GM10248 (cell line): ENCODE measurements at places on chromosomes 1 and 21.

DNA sequence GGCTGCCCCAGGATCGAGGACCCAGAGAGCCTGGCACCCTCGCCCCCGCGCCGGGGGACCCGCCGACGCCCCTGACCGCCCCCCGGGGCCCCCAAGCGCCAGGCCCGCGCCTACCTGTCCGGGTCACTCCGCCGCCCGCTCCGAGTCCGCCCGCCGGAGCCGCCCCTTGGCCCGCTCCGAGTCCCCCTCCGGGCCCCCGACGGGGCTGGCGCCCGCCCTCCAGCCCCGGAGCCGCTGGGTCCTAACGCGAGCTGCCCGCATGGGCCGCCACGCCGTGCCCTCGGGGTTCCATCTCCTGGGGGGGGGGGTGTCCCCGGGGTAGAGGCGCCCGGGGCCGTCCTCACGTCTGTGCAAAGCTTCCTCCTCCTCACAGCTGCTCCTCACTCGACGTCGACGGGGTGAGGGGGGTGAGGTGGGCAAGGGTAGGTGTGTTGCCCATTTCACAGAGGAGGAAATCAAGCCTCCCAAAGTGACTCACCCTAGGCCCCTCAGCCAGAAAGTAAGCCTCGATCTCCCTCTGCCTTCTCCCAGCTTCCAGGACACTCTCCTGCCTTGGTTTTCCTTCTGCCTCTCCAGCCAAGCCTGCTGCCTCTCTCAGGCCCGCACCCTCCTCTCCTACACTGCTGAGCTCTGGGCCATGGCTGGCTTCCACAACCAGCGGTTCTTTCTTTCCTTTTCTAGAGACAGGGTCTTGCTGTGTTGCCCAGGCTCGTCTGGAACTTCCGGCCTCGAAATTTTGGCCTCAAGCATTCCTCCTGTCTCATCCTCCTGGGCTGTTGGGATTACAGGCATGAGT is at the start of gene MFAP2:
TSS of gene MFAP2 (minus strand) at position 148 of the 796 bp plus-strand sequence. CDS start 2,347 bp downstream, outside the sequence.
- no peak for DNase-seq

- DNase-seq, result no peak
Observed at GRCh38 chr21:35922618-35923017, 137.7 kb downstream of the SETD4 start.

GRCh38 chr1:166330096-166330495 is 163.3 kb upstream of the FAM78B start:
- DNase-seq, result no peak

- DNase-seq, result no peak
Observed at GRCh38 chr1:239676522-239677273, 290.3 kb downstream of the CHRM3 start.

- no peak for DNase-seq
Observed at GRCh38 chr1:227303662-227304061, 14.6 kb downstream of the CDC42BPA start.

DNA sequence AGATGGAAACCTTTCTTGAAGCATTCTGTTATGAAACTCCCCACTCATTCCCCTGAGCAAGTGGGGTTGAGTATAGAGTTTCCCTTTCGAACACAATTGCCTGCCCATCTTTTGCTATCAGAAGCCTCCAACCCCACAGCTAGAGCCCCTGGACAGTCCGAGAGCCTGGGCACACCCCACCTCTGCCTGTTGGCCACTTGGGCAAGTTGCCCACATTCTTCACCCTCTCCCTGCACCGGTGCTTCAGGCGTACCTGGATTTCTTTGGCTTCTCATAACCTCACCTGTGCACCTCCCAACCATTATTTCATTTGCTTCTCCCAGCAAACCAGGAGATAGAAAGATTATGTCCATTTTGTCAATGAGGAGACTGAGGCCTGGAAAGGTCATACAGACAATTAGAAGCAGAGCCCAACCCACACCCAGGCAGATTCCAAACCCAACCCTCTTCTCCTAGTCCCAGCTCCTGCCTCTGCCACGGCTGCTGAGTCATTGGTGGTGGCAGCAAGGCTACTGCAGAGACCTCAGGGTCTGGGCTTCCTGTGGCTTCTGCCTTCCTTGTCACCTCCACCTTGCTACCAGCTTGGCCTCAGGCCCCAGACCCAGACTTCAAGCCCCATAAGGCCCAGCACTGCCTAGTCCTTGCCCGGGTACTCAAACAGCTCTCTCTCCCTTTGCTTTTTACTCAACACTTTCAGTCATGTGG is 118.7 kb upstream of the ZBTB40 start:
- no peak for DNase-seq

GRCh38 chr1:211630236-211631081 is 45.0 kb downstream of the NEK2 start:
- no peak for DNase-seq

DNA sequence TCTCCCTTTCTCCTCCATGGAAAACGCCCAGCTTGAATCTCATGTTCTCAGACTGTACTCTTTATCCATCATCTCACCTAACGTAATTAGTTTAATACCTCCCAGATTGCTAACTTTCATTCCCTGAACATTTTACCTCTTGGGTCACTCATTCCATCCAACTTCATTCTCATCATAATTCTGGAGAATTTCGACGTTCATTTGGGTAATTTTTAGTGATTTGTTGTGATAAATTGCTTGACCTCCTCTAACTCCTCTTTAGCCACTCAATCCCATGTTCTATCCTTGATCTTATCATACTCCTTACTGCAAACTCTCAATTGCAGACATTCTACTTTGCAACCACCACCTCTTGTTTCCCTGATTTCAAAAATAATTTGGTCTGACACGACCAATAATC is 28.4 kb downstream of the RPE65 start:
- no peak for DNase-seq

DNA sequence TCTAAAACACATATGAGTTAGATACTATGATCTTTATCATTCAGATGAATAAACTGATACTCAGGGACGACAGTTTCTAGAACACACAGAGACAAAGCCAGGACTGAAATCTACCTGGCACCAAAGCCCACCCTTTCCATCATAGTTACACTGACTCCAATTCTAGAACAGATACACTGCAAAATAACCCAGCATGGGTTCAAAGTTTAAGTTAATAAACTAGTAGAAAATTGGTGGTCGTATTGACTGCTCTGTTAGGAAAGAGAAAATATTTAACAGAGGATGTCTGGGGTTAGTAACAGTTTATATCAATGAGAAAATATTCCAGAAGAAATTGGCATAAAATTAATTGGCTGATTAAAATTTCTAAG is 60.8 kb upstream of the BCL9 start:
- DNase-seq, result no peak

DNA sequence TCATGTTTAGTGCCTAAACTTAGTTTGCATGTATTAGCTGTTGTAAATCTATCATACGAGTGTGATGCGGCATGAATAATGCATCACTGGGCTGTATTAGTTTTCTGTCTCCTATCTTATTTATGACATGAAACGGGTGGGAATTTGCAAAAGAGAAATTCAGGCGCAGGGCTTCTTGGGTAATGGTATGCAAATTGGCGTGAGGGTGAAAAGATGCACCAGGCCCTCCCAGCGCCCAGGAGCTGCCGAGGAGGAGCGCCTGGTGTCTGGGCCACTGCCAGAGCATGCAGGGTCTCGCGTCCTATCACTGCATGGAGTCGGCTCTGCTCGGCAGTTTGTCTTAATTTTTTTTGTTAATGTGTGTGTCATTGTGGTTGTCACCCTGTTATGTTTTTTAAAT is 82.9 kb upstream of the ACTL8 start:
- no peak for DNase-seq

GRCh38 chr21:17469727-17470126 is 43.1 kb upstream of the CXADR start:
- DNase-seq, result no peak

DNA sequence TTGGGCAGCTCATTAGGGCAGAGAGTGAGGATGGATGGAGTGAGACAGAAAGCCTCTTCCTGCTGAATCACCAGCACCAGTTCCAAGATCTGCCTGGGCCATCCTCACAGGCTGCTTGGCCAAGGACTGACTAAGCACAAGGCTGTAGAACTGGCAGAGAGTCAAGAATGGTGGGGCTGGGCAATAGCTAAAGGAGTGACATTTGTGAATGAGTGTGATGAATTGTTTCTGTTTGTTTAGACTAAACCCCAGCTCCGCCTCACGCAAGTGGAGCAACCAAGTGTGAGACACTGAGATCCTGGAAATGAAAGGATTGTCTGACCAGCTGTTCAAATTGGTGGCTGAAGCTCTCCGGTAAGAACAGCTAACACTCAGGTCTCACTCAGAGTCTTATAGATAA is 38.6 kb downstream of the BRINP2 start:
- no peak for DNase-seq

DNA sequence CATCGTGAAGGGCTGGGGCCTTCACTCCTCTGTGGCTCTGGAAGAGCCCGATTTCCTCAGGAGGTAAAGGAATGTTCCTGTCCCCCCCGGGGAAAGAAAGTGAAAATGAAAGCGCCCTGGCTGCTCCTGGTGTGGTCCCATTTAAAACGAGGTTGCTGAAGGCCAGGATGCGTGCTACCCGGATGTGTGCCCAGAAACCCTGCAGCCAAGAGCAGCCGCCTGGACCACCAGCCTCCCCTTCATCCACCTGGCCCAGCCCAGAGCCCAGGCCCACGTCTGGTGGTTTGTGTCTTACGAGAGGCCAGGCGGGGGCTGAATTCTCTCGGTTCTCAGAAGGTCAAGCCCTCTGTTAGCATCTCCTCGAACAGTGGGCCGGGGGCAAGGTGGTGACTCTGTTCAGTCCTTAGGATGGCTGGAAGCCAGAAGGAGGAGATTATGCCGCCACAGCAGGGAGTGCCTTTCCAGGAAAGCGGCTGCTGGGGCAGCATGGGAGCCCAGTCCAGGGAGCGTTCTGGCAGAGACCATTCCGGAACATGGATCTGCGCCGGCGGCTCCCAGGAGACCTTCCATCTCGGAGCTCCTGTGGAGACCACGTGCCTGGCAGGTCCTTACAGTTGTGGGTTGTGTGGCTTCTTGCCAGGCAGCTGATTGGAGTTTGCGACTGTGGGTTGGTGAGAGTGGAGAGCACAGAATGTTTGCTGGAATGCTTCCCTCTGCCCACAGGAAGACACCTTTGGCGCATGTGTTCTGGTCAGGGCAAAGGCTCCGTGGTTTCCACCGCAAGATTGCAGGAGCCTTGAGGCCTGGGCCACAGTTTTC is 1.4 kb downstream of the GUK1 start:
- peak; percentile 48 for DNase-seq

- DNase-seq, result no peak
Observed at GRCh38 chr1:105000793-105001192, 1251.1 kb downstream of the AMY1C start.

- peak; percentile 18 for DNase-seq
Observed at GRCh38 chr1:74673351-74674111, at the start of gene ERICH3. Gene ERICH3 (minus strand): TSS chr1:74673792. CDS start chr1:74673519, 273 bp downstream.

DNA sequence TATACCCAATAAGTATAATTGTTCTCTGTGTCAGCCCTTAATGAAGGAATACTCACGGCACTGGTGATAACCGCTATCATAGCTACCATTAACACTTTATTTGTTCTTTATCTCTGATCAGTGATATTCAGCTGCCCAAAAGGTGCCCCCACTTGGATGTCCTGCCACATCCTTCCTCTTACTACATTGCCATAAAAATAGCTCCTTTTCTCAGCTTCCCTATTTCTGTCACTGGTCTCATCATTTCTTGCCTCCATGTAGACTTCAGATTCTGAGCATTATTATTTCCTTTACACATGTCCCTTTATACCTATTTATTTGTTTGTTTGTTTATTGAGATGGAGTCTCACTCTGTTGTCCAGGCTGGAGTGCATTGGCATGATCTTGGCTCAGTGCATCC is 2.7 kb upstream of the RAB29 start:
- no peak for DNase-seq

GRCh38 chr1:178540646-178541045 is 27.7 kb downstream of the TEX35 start:
- no peak for DNase-seq

- no peak for DNase-seq
Observed at GRCh38 chr1:85132078-85132720, 68.6 kb downstream of the SYDE2 start.

DNA sequence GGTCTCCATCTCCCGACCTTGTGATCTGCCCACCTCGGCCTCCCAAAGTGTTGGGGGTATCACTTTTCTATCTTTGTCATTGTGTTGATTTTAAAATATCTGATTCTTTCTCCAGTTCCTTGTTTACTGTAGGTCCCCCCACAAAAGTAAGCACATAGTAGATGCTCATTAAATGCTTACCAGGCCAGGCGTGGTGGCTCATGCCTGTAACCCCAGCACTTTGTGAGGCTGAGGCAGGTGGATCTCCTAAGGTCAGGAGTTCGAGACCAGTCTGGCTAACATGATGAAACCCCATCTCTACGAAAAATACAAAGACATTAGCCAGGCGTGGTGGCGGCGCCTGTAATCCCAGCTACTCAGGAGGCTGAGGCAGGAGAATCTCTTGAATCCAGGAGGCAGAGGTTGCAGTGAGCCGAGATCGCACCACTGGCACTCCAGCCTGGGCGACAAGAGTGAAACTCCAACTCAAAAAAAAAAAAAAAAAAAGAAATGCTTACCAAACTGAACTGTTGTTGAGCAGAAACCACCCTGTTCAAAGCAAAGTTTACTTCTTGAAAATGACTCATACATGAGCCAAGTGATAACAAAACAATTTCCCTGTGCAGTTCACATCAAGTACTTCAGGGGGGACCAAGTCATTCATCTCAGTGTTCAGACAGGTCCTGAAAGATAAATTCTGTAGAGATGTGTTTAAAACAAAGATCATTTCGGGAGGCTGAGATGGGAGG is 24.3 kb upstream of the NID1 start:
- no peak for DNase-seq

- no peak for DNase-seq
Observed at GRCh38 chr1:41822866-41823265, 95.9 kb downstream of the HIVEP3 start.

GRCh38 chr21:31265366-31266013 is 78.6 kb downstream of the TIAM1 start:
- no peak for DNase-seq

DNA sequence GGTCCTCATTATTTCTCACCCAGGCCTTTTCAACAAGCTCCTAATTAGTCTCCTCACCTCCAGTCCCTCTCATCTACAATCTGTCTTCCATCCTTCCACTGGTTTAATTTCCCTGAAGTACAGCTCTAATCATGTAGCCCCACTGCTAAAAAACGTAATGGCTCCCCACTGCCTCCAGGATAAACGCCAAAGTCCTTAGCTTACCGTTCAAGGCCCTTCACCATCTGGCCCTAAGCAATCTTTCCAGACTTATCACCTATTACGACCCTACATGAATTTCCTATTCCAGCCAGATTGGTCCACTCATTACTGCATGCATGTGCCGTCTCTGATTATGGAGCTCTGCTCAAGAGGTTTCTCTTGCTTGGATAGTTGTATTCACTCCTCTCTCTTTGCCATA is 83.1 kb upstream of the DAB1 start:
- no peak for DNase-seq

DNA sequence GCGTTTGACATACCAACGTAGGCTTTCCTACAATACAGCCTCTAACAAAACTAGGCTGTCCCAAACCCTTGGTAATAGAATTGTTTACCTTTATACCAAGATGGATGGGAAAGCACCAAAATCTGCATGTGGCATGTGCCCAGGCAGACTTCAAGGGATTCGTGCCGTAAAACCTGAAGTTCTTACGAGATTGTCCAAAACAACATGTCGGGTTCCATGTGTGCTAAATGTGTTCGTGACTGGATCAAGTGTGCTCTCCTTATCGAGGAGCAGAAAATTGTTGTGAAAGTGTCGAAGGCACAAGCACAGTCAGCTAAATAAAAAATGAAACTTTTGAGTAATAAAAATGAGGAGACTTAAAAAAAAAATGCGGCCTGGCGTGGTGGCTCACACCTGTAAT is 5.1 kb downstream of the RPS27 start:
- DNase-seq, result no peak

GRCh38 chr1:50667710-50668356 is 244.6 kb upstream of the DMRTA2 start:
- DNase-seq, result no peak

GRCh38 chr1:167438171-167439138 is 79.9 kb downstream of the CD247 start:
- no peak for DNase-seq
